ENCODE measurements at places on chromosomes 4 and X. TPM values are rescaled to one million over a fixed set of nuclear protein-coding genes. Genes with fewer than 3 reads are reported as not detected.

GRCh38 chr4:21775703-21776102 lies 172.9 kb downstream of the KCNIP4 start:
- DNase-seq, result no peak

- no peak for DNase-seq
These were observed 82.6 kb downstream of the SORBS2 start for GRCh38 chr4:185729391-185729804.

- no peak for DNase-seq
These were observed 57.3 kb upstream of the AP1S2 start for GRCh38 chrX:15911734-15912550.

- no peak for DNase-seq
These were observed 512.5 kb upstream of the HTR2C start for GRCh38 chrX:114071412-114071811.

The OPRPN gene
- total RNA-seq, result not detected

GRCh38 chr4:56655209-56655626 lies 25.9 kb downstream of the HOPX start:
- DNase-seq, result no peak

GRCh38 chr4:48017108-48017571 lies 568 bp downstream of the NIPAL1 start:
- peak; percentile 78 for DNase-seq

The RHOXF2 gene
- total RNA-seq, result not detected

The GPRASP1 gene
- 2.4 TPM for total RNA-seq

- peak; percentile 39 for DNase-seq
These were observed 32.4 kb upstream of the UGDH start for GRCh38 chr4:39559626-39560025.

DNA sequence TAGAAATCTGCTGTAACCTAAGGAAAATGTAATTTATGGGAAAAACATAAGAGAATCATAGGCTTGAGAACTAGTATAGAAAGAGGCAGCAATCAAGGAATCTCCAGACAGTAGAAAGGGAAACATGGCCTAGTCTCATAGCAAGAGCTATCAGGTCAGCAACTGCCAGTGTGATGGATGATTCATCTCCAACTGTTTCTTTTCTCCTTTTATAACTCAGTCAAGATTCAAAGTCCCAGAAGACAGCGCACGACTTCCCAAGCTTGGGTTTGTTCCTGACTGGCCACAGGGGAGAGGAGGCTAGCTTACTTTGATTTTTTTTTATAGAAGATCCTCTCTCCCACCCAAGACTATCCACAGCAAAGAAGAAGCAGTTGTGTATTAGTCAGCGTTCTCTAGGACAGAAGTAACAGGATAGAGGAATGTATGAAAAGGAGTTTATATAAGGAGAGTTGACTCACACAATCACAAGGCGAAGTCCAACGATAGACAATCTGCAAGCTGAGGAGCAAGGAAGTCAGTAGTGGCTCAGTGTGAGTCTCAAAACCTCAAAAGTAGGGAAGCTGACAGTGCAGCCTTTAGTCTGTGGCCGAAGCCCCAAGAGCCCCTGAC lies 181.5 kb downstream of the GC start:
- no peak for DNase-seq

The RPL34 gene
- total RNA-seq, result 1,106 TPM

DNA sequence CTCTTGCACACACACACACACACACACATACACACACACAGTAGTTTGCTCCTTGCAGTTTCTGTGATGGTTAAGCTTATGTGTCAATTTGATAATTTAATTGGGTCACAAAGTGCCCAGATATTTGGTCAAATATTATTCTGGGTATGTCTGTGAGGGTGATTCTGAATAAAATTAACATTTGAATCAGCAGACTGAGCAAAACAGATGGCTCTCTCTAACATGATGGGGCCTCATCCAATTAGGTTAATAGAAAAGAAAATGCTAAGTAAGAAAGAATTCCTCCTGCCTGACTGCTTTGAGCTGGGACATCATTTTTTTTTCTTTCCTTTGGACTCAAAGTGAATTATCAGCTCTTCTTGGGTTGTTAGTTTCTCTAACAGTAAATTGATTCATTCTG lies 191.2 kb upstream of the INTU start:
- DNase-seq, result no peak

GRCh38 chrX:53795576-53795975 lies 109.1 kb upstream of the HUWE1 start:
- DNase-seq, result no peak

The NPY5R gene
- total RNA-seq, result not detected

GRCh38 chr4:36290641-36291040 lies 9.2 kb downstream of the DTHD1 start:
- no peak for DNase-seq

The FANCB gene
- total RNA-seq, result 8.8 TPM

The SLC26A1 gene
- total RNA-seq, result 9.6 TPM

The SYNPO2 gene
- 0.16 TPM for total RNA-seq

- no peak for DNase-seq
These were observed 99.5 kb upstream of the FAM9B start for GRCh38 chrX:9133426-9133825.

GRCh38 chrX:40095583-40096394 lies 2.0 kb downstream of the BCOR start:
- no peak for DNase-seq

DNA sequence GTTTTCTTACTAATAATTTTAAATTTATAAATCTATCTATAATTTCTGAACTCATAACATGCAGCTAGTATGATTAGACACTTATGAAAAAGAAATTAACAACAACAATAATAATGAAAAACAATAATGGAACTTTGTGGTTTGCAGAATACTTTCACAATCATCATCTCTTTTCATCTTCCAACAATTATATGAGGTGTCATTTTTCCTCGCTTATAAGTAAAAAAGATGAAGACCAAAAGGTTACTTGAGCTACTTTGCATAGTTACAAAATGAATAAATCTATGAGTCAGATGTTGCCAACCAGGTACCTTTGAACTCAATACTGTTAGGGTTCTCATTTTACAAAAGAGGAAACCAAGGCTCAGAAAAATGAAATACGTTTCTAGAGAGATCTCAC lies 98.5 kb upstream of the ELOVL6 start:
- no peak for DNase-seq

The DMD gene
- 47.2 TPM for total RNA-seq

The CDKL2 gene
- total RNA-seq, result 1.9 TPM

- no peak for DNase-seq
These were observed 841 bp upstream of the FRMPD3 start for GRCh38 chrX:107448625-107448997.

The AWAT2 gene
- not detected for total RNA-seq

GRCh38 chrX:45258731-45259402 lies 58.2 kb upstream of the DIPK2B start:
- DNase-seq, result no peak

GRCh38 chr4:41319553-41319952 lies 62.8 kb downstream of the UCHL1 start:
- no peak for DNase-seq

- DNase-seq, result no peak
These were observed 46.0 kb upstream of the SFRP2 start for GRCh38 chr4:153834901-153835300.

DNA sequence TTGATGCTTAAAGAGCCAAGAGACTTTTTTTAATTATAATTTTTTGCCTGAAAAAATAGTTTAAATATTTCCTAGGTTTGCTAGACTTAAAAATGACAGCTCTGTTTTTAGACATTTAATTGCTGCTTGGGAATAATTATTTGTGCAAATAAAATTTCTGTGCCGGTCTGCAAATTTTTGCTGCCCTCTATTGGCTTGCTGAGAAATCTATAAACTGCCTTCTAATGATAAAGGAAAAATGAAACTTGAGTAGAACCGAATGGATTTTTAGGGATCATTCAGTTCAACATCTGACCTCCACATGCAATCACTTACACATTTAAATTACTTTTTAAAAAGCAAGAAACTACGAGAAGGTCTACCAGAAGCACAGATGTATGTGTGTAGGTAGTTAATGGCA lies 434.0 kb downstream of the FAM133A start:
- DNase-seq, result no peak

The PPA2 gene
- 85.4 TPM for total RNA-seq

GRCh38 chr4:141609243-141609642 lies 27.1 kb upstream of the IL15 start:
- no peak for DNase-seq

GRCh38 chrX:70970482-70970995 lies 39.6 kb upstream of the SLC7A3 start:
- DNase-seq, result no peak

DNA sequence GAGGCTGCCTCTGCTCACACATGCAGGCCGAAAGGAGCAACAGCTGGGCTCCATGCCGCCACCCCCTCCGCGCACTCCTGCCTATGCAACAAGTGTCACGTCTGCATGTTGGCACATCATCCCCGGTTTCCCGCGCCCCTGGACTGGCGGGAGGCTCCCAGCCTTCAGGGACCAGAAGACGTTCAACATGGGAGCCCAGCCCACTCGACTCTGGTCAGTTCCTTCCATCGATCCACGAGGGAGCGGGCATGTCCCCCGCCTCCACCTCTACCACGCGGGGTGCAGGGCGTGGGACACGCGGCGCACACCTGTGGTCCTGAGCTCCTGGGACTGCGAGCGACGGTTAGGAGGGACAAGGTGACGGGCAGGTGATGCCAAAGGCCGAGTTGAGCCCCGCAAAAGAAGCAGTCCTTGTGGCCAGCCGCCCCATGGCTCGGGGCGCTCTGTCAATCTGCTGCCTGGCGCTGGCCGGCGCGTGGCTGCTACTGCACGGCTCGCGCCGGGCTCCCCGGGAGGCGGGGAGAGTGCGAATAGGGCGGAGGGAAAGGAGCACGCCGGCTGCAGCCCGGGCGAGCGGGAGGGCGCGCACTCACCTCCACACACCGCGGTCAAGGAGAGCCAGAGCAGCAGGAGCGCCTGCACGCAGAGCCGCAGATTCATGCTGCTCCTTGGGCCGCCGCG lies 645 bp downstream of the APLN start:
- peak; percentile 37 for DNase-seq

The FHIP1A gene
- total RNA-seq, result 18.9 TPM

DNA sequence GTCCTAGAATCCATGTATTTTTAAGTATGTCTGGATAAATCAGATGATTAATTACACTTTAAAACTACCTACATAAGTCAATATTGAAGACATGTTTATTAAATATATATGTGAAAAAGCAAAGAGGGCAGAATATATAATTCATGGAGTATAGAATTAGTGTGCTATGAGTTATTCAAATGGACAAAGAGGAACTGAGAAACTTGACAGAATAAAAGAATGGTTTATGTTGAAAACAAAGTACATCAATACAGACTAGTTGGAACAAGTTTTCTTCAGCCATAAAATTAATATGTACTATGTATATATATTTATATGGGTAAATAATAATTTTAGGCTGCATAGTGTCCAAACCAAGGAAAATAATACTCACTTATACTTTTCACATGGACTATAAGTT lies 173.5 kb downstream of the NPFFR2 start:
- no peak for DNase-seq

GRCh38 chr4:86380181-86380724 lies 20.4 kb upstream of the MAPK10 start:
- DNase-seq, result no peak

- DNase-seq, result no peak
These were observed 66.1 kb upstream of the ZNF827 start for GRCh38 chr4:146004730-146005129.
